ENCODE measurements at places on chromosomes 1 and 21. TPM values are rescaled to one million over a fixed set of nuclear protein-coding genes. Genes with fewer than 3 reads are reported as not detected.

ATAD3B gene
- 14.3 TPM for total RNA-seq

SPRR2A gene
- not detected for total RNA-seq

TSPAN2 gene
- not detected for total RNA-seq

CATSPER4 gene
- total RNA-seq = not detected

SPOCD1 gene
- 39.7 TPM for total RNA-seq

TIAM1 gene
- total RNA-seq = 18.4 TPM

PAX7 gene
- total RNA-seq = not detected

GCSAML gene
- not detected for total RNA-seq

ZNF644 gene
- total RNA-seq = 60.2 TPM

FALEC gene
- not detected for total RNA-seq

VSIG8 gene
- total RNA-seq = not detected

Measured in subcutaneous preadipocyte (primary cell).